ENCODE measurements at places on chromosomes 7 and 10.

DNA sequence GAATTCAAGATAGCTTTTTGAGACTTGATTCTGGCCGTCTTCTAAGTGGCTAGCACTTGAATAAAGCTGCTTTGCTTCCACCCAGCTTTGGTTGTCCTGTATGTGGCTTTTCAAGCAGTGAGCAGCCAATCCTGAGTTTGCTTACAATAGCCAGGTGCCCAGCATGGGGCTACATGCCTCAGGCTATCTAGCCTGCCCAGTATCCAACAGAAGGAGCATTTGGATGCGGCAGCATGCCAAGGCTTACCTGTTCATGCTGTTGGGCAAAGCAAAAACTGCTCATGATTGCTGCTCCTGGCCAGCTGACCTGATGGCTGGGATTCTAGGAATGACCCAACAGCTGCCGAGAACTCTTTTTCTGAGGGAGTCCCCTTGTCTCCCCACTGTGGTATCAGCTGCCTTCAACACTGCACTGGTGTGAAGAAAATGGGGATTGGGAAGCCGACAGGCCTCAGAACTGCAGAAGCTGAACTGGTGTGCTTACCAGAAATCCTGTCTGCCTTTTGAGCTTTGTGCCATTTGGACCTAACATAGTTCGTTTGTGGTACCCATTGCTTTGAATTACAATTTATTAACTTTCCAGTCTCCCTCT lies 618.9 kb upstream of the IGFBP3 start:
- DNase-seq = no peak

DNA sequence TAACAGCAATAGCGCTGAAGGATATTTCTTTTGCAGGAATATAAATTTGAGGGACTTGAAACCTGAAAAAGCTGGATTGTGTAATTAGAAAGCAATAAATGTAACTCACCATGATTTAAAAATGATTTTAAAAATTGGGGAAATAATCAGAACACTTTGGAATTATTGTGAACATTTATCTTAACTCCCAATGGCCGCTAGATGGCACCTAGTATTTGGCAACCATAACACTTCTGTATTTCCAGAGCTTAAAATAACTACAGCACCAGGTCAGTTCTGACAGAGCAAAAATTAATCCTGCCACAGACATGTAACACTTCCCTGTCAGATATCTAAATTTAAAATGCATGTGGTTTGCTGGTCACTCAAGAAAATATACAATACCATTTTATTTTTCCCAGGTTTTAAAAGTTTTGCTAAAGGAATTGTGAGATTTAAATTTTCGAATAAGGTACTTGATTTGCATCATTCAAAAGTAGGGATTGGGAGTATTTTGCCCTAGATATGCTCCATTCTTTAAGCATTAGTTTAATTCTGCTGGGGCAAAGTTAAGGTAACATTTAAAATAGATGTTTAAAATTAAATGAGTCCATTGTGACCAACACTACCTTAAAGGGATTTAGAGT lies 144.5 kb downstream of the PPP1R3A start:
- DNase-seq = no peak

GRCh38 chr10:14403881-14404623 lies 73.3 kb upstream of the FRMD4A start:
- no peak for DNase-seq

GRCh38 chr7:13751766-13752165 lies 237.7 kb downstream of the ETV1 start:
- no peak for DNase-seq

GRCh38 chr7:696812-697551 lies 29.5 kb upstream of the DNAAF5 start:
- no peak for DNase-seq

DNA sequence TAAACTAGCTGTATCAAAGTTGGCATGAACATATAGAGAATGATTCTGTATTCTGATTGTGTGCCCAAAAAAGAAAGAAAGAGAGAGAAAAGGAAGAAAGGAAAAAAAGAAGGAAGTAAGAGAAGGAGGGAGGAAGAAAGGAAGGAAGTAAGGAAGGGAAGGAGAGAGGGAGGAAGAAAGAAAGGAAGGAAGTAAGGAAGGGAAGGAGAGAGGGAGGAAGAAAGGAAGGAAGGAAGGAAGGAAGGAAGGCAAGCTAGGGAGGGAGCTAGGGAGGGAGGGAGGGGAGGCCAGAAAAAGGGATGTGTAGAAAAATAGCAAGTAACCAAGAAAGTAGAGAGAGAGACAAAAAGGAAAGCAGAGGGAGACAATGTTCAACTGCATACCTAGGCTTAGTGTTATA lies 60.7 kb upstream of the TARP start:
- no peak for DNase-seq

GRCh38 chr7:95472581-95473161 lies 13.1 kb upstream of the ASB4 start:
- DNase-seq = no peak

DNA sequence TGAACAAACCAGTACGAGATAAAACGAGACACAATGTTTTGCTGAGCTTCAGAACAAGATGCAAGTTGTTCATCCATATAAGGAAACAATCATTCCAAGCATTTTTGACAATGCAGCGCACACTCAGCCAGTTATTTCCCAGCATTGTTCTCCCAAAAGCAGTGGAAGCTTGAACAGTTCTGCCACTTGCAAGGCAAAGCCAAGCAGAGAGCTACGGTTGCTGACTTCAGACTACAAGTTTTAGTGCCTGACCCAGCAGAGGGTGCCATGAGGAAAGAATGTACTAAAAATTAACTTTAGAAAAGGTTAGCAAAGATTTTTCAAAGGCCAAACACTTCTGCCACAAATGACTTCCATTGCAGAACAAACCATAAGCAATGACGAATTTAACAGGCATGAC lies 152.5 kb downstream of the SLC25A13 start:
- no peak for DNase-seq

DNA sequence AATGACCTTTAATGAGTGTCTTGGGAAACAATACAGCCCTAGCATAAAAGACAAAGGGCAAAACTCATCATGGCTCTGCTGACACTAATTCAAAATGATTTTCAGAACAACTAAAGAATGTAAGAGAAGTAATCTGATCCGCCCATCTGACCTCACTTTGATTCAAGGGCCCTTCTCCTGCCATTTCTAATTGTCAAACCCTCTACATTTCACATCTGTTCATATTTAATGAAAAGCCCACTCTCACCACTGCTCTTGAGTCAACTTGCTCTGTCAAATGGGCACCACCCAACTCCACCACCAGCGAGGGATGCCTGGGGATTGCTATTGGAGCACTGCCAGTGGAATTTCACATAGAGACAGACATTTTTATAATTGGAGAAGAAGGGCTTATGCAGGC lies 639.2 kb downstream of the KCNMA1 start:
- DNase-seq = no peak

- no peak for DNase-seq
Observed at GRCh38 chr7:20784388-20785156, 2.1 kb downstream of the SP8 start.

DNA sequence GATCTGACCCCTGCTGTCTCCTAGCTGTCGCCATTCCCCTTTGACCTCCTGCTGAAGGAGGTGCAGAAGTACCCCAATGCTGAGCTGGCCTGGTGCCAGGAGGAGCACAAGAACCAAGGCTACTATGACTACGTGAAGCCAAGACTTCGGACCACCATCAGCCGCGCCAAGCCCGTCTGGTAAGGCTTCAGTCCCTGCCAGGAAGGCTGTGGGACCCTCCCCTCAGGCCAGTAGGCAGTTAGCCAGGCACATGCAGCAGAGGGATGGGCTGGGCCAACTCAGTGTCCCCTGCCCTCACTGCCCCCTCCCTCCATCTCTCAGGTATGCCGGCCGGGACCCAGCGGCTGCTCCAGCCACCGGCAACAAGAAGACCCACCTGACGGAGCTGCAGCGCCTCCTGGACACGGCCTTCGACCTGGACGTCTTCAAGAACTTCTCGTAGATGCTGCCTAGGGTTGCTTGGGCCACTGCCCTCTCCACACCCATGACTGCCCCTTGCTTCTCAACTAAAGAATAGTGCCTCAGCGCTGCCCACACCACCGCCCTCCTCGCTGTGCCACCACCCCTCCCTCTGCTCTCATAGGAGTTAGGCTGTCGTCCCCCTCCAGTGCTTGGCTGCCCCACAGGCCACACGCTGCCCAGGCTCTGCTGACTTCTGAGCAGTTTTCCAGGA lies 41.0 kb upstream of the ZMIZ2 start:
- no peak for DNase-seq

DNA sequence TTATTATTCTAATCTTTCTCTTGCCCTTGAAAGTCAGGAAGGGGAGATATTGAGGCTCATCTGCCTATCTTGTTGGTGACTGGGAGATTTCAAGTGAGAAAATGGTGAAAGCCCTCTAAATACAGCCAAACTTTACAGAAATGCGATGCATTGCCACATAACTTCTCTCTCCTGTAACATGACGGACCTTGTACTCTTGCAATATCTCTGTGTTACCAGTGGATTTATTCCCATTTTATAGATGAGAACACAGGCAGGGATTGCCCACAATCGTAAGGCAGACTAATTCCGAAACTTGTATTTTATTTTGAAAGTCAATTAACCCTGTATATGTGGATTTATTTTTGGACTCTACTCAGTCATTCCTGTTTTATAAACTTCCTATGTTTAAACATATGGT lies 57.3 kb upstream of the MPP7 start:
- no peak for DNase-seq

DNA sequence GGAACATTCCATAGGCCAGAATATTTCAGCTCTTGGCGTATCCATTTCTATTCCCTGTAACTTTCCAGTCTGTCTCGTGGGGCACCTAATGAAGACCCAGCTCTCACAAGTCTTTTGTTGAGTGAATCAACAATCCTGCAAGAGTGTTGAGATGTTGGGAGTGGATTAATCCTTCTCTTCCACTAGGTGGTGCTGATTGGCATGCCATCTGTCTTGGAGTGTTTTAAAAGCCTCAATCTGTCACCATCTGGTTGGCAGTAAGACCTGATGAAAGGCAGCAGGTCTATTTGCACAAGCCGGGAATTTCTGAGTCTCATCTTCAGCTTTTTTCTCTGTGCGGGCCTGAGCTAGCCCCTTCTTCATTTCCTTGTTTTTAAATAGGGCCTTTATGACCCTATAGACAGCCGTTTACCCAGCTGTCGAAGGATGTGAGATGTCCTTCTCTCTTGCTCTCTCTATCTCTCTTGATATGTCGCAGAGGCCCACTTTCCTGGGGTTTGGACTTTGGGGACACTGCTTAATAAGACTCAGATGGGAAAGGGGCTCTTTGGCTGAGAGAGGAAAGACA lies 180.5 kb downstream of the ZNF365 start:
- no peak for DNase-seq

DNA sequence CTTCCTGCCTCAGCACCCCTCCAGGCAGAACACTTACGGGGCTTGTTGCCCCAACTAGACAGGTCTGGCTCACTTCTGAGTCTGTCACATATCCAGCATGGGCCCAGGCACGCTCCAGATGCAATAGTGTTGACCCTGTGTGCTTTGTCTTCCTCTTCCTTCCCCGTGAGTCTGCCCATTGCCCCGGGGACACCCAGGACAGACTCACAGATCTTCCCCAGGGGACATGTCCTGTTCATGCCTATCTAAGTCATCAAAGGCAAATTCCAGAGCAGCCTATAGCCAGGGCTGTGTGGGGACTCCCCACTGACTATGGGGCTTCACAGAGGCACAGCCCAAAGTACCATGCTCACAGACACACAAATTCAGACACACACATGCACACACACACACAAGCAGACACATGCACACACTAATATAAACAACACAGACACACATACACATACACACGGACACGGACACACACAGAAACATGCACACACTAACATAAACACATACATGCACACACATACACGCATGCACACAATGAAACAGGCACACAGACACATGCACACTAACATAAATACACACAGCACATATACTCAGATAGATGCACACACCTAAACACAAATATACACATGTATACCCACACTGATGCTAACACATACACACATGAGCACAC lies 175.8 kb downstream of the KCNMA1 start:
- DNase-seq = no peak

DNA sequence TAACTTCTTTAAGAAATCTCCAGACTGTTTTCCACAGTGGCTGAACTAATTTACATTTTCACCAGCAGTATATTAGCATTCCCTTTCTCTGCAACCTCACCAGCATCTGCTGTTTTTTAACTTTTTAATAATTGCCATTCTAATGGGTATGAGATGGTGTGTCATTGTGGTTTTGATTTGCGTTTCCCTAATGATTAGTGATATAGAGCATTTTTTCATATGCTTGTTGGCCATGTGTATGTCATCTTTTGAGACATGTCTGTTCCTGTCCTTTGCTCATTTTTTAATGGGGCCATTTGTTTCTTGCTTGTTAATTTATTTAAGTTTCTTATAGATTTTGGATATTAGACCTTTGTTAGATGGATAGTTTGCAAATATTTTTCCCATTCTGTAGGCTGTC lies 68.8 kb downstream of the SLC39A12 start:
- DNase-seq = no peak

- DNase-seq = no peak
Observed at GRCh38 chr7:18874880-18875279, 242.6 kb downstream of the TWIST1 start.

GRCh38 chr7:25855854-25856782 lies 295.9 kb upstream of the NFE2L3 start:
- no peak for DNase-seq

DNA sequence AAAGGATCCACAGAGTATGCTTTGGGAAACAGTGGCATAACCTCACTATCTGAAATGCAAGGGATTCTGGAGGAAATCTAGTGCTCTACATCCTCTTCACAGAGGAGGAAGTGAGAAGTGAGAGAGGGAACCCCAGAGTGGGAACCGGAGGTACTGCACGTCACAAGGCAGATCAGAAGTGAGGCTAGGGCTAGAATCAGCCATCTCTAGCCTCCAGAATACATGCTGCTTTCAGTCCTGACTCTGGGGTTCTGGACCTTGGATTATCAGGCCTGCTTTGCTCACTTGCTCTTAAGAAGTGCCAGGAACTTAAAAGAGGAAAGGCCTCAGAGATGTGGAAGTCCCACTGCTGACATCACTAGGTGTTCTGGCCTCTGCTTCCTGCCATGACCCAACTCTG lies 25.7 kb downstream of the ZNF503 start:
- no peak for DNase-seq

GRCh38 chr10:46560952-46561351 lies 4.5 kb upstream of the GPRIN2 start:
- no peak for DNase-seq

- DNase-seq = no peak
Observed at GRCh38 chr10:117215079-117215478, 17.8 kb downstream of the KCNK18 start.

- no peak for DNase-seq
Observed at GRCh38 chr10:131239926-131240325, 71.6 kb downstream of the TCERG1L start.

Measured in memory B cell (primary cell).